GM13977 (cell line): ENCODE measurements at places on chromosomes 2 and 18.
A peak's percentile ranks its signal among the peaks of the same experiment; 100 is the strongest.

GRCh38 chr2:191516260-191516659 is 161.7 kb upstream of the NABP1 start:
- DNase-seq, result no peak

GRCh38 chr2:159129824-159130223 is 156.7 kb downstream of the WDSUB1 start:
- no peak for DNase-seq

- DNase-seq, result no peak
Measured at GRCh38 chr2:181073896-181074295, 93.5 kb downstream of the UBE2E3 start.

DNA sequence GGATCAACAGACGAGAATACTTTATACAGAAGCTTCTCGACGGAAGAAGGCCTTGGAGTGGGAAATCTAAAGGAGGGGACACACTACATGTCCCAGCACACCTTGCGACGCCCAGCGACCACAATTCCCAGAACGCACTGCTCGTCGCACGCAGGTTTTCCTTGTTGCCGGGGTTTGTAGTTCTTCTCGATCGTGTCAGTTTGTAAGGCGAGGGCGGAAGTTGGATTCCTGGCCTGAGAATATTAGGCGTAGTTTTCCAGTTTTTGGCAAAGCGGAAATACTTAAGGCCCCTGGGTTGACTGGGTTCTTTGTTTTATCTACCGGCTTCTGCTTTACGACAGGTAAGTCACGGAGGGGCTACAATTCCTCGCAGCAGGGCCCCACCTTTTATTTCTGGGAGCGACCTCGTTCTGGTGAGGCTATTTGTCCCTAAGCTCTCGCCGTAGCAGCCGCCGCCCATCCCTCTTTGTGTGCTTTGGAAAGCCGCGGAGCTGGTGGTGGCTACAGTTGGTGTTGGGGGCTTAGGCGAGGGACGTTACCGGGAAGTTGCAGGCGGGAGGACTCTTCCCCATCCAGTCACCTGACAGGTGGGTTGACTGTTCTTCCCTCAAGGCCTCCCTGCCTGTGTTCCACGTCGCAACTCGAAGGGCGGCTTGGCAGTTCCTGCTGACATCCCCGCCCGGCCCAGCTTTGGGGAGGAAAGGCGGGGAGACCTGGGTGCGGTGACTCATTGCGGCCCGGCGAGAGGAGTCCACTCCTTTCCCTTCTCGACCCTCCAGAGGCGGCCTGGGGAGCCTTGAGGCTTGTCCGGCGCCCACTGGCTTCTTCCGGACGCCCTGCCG is at the start of gene DYNC1I2:
DYNC1I2 (plus strand) TSS at position 183 of the 842 bp plus-strand sequence. CDS start 2,687 bp downstream, outside the sequence.
- DNase-seq, result peak; percentile 74

- DNase-seq, result peak; percentile 66
Measured at GRCh38 chr2:171522788-171523087, 464 bp downstream of the CYBRD1 start.

GRCh38 chr2:187174582-187174981 is 273.5 kb downstream of the CALCRL start:
- DNase-seq, result no peak

DNA sequence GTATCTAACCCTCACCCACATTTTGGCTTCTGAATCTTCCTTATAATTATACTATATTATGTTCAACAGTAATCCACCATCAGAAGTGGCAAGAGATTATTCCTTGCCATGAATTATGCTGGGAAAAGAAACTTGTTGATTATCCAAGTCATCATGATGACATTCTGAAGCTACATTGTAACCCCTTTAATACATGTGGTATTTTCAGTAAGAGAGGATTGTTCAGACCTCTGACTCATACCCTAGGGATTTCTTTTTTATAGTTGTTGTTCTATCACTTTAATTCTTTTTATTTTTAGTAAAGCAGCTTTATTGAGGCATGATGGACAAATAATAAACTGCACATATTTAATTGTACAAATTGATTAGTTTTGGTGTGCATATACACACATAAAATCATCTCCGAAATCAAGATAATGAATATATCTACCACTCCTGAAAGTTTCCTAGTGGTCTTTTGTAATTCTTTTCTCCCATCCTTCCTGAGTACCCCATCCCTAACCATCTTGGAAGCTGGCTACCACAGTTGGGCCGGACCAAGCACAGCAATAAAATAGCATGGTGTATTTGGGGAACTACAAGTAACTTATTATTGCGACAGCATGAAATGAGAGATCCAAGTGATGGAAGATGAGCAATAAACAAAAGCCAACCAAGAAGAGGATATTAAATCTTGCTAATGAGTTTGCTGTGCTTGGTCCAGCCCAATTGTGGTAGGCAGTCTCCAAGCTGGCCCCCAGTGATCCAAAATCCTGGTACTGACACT is 159.9 kb downstream of the BARD1 start:
- no peak for DNase-seq

DNA sequence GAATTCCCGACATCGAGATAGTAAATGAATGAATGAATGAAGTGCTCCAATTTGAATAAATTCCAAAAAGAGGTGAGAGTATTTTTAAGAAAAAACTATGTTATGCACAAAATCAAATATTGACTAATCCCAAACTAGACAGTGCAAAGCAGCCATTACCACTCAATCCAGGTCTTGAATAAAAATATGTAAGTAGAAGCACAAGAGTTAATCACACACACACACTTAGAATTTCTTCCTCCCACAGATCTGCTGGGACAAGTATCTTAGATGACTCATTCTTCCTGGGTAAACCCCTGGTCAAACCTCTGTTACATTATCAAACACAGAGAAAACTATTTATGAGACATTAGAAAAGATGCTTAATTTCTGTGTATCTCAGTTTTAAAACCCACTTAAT is 102.0 kb downstream of the PLA2R1 start:
- DNase-seq, result peak; percentile 5

DNA sequence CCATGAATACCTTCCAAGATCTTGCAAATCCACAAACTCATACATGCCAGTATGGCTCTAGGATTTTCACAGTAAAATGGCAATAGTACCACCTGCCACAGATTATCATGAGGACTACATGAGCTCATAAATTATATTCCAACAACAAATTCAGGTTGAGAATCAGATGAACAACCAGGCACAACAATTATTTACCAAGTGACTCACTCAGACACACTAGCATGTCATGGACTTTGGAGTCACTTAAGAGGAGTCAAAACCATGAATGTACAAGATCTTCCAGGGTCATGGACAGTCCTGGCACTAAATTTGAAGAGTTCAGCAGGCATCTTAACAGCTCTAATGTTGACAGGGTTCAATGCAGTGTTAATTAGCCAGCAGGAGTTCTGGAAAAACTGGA is 34.4 kb upstream of the BZW1 start:
- DNase-seq, result no peak

- DNase-seq, result no peak
Measured at GRCh38 chr2:143632751-143633374, 503.6 kb downstream of the ARHGAP15 start.

- peak; percentile 82 for DNase-seq
Measured at GRCh38 chr2:27663285-27664153, at the start of the genes SLC4A1AP and SUPT7L. SLC4A1AP (plus strand) TSS chr2:27663889; CDS start chr2:27663915, 26 bp downstream. SUPT7L (minus strand) TSS chr2:27663614; CDS start chr2:27662192, 1,422 bp downstream.

DNA sequence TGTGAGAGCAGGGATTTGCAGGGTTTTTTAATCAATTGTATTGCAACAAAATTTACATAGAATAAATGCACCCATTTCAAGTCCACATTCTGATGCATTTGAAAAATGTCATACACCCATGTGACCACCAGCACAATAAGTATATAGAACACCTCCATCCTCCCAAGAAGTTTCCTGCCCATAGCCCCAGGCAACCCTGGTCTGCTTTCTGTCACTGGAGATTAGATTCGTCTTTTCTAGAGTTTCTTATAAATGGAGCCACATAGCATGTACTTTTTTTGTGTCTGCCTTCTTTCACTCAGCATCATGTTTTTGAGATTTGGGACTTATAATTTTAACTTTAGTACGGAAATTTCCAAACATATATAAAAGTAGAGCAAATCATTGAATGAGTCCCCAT is 127.2 kb upstream of the EPAS1 start:
- no peak for DNase-seq

- DNase-seq, result no peak
Measured at GRCh38 chr2:66535574-66536289, 100.8 kb downstream of the MEIS1 start.

GRCh38 chr2:238943338-238944067 is 95.6 kb downstream of the TWIST2 start:
- DNase-seq, result no peak

DNA sequence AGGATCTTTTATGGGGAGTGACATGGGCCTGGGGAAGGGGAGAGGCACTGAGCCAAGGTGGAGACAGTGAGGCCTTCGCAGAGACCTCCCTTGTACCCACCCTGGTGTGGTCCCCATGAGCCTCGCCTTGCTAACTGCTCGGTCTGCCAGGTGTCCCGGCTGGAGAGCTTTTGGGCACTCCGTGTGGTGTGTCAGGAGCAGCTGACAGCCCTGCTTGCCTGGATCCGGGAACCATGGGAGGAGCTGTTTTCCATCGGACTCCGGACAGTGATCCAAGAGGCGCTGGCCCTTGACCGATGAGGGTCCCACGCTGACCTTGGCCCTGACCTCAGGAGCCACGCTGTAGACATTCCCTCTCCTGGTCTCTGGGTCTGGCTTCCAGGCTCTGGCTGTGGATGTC is 11.5 kb upstream of the SLC4A3 start:
- no peak for DNase-seq

GRCh38 chr18:38358805-38359657 is 793.4 kb upstream of the CELF4 start:
- DNase-seq, result no peak

- no peak for DNase-seq
Measured at GRCh38 chr2:23480957-23481797, 96.2 kb downstream of the KLHL29 start.

DNA sequence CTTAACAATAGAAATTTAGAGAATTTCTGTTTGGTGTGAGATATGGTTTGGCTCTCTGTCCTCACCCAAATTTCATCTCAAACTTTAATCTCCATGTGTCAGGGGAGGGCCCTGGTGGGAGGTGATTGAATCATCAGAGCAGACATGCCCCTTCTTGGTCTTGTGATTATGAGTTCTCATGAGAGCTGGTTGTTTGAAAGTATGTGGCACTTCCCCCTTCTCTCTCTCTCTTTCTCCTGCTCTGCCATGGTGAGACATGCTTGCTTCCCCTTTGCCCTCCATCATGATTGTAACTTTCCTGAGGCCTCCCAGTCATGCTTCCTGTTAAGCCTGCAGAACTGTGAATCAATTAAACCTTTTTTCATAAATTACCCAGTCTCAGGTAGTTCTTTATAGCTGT is 524.7 kb upstream of the ACVR2A start:
- DNase-seq, result no peak

- peak; percentile 87 for DNase-seq
Measured at GRCh38 chr2:135530313-135531230, at the start of gene ZRANB3. ZRANB3 (minus strand) TSS chr2:135531218.

DNA sequence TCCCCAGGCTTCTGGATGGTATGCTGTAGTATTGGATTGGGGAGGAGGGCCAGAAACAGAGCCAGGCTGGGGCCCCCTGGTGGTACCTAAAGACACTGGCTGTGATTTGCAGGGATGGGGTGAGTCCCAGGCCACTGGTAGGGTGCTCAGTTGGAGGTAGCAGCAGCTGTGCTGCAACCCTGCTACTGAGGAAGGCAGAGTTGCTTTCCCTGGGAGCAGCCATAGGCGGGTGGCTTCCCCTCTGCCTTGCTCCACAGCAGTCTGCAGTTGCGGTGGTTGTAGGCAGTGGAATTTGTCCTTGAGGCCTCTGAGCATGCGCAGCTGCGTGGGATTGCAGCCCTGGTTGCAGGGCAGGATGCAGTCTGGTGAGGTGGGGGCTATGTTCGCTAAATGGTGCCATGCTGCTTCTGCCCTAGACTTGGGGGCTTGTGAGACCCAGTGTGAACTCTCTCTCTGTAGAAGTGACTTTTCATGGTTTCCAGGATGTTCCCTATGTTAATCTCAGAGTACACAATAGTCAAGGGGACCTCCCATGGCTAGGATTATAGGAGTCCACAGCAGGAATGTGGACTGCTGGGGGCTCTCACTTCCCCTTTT is 443.5 kb downstream of the XIRP2 start:
- DNase-seq, result peak; percentile 4

DNA sequence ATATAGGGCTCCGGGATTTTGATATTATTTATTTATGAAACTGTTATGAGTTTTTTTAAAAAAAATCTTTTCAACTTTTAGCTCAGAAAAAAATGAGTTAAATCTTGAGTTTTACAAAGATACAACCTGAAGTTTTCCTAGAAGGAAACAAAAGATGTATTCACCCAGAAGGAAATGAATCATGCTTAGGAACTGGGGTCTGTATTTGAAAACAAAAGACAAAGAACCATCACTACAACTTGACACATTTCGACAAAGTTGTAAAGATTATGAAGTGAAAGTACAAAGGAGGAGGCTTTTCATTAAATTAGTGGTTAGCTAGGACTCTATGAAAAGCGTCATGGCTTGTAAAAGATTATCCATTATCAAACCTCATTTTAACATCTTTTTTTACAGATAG is 143.3 kb downstream of the PDE1A start:
- no peak for DNase-seq

- no peak for DNase-seq
Measured at GRCh38 chr2:160993654-160994061, 166.6 kb upstream of the TANK start.

- no peak for DNase-seq
Measured at GRCh38 chr18:52130624-52131301, 209.2 kb upstream of the DCC start.

- no peak for DNase-seq
Measured at GRCh38 chr2:168796090-168796577, 6.3 kb upstream of the NOSTRIN start.

DNA sequence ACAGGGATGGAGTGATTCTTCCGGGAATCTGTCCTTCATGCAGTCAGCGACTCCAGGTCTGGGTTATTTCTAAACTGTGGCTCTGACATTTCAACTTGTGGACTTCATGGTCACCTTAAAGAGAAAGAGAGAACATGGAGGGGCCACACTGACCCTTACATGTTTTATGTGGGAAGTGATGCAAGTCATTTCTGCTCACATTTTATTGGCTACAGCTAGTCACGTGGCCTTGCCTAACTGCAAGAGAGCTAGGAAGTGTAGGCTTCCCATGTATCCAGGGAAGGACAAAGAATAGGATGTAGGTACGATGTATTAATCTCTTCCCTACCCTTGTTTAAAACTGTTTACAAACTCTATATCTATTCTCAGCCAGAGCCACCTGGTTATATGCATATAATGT is 30.3 kb upstream of the AFTPH start:
- no peak for DNase-seq

DNA sequence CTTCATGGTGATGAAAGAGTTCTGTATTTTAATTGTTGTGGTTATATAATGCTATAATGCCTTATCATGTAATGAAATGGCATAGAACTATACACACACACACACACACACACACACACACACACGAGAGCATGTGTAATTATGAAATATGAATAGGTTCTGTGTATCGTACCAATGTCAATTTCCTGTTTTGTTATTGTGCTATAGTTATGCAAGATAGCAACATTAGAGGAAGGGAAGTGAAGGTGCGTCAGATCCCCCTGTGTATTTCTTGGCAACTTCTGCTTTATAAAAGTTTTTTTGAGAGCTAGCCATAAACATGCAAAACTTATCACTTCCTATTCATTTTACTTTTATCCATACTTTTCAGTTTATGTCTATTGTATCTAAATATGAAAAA is 60.7 kb upstream of the ARHGAP15 start:
- no peak for DNase-seq
